ENCODE measurements at places on chromosomes 2 and 18.
A peak's percentile ranks its signal among the peaks of the same experiment; 100 is the strongest.

DNA sequence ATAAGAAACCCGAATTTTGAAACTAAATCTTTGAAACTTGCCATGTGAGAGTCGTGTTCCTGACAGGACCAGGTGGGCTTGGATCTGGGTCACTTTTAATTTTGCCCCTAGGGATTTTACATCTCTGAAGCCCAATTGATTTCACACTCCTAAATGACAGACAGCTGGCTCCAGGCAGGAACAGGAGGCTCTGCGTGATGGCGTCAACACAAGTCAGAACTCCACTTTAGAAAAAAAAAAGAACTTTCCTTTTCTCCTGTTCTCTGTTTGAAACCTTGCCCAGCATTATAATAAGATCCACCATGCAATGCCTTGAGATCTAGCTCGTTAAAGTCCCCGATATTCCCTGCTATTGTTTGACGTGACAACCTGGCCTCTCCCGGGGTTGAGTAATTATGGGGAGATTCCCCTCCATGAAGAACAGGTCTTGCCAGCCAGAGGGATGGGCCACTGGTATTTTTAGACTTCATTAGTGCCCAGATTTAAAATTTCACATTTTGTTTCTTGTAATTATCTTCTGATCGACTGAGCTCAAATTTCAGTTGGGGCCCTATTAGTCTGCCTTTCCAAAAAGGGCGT, 260.3 kb downstream of the KLHL29 start:
- peaks cover 4% of the 10 kb centered on the region for H3K4me1 ChIP-seq
- DNase-seq: no peak
- no peaks in the 10 kb centered on the region for H3K27me3 ChIP-seq
- H3K36me3 ChIP-seq: no peaks in the 10 kb centered on the region

DNA sequence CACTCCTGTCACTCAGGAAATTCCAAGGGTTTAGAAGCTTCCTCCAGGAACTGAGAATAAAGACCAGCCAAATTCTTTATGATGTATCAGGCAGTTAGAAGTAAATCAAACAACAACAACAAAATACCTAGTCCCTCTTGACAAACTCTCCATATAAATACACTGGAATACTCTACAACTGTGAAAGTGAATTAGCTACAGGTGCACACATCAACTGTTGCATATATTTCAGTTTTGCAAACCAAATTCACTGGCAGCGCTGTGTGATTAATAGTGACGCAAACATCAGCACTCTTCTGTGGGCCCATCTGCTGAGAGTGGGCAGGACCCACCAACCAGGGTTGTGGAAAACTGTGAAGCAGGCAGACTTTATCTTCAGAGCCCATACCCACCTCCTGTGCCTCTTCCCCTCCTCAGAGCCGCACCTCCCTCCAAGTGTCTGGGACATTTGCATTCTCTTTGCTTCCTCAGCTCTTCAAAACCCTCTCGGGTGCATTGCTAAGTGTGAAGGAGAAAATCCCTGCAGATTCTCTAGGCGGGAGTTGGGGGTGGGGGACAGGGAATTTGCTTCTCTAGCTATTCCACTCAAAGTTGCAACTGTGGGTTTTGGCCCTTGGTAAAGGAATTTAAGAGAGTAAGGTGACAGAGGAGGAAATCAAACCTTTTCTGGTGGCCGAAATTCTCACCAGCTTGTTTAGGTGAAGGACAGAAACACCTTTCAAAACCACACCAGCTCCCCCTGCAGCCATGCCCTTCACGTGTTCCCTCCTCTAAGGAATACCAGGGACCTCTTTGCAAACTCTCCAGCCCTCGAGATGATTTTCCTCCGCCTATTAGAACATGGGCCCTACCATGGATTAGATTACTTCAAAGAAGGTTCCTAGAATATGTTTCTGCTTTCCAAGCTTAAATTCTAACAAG, 119.3 kb downstream of the MRO start:
- H3K4me1 ChIP-seq: no peaks in the 10 kb centered on the region
- peaks cover under 1% of the 10 kb centered on the region for H3K27me3 ChIP-seq
- no peaks in the 10 kb centered on the region for H3K36me3 ChIP-seq
- H3K4me3 ChIP-seq: no peak overlapping the region
- DNase-seq: no peak

GRCh38 chr2:12828980-12829379, 112.2 kb downstream of the TRIB2 start:
- H3K36me3 ChIP-seq: no peaks in the 10 kb centered on the region
- DNase-seq: no peak
- no peak overlapping the region for H3K27ac ChIP-seq
- H3K27me3 ChIP-seq: peaks cover 4% of the 10 kb centered on the region
- no peak overlapping the region for H3K4me3 ChIP-seq

DNA sequence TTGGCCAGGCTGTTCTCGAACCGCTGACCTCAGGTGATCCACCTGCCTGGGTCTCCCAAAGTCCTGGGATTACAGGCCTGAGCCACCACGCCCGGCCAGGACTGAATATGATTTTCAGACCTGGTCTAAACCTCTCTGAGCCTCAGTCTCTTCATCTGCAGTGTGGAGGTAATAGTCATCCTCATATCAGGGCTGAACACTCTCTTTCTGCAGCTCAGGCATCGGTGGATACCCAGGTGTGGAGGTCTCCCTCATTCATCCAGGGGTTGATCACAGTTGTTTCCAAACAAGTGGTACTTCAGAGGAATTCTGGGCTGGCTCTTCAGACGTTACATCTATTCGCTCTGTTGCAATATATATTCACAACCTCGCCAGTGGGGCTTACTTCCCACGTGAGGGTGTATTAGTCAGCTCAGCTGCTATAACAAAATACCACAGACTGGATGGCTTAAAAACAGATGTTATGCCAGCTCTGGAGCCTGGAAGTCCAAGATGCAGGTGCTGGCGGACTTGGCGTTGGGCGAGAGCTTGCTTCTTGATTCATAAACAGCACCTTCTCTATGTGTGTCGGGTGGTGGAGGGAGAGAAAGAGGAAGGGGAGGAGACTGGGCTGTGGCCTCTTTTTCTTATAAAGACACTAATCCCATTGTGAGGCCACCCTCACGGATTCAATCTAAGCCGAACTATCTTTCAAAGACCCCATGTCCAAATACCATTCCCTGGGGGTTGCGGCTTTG, 2.9 kb upstream of the MBP start:
- H3K4me1 ChIP-seq: peaks cover 27% of the 10 kb centered on the region
- H3K27ac ChIP-seq: no peak overlapping the region
- peaks cover 7% of the 10 kb centered on the region for H3K36me3 ChIP-seq
- H3K27me3 ChIP-seq: no peaks in the 10 kb centered on the region

GRCh38 chr2:68391099-68391498, 26.0 kb downstream of the PLEK start:
- H3K4me3 ChIP-seq: no peak overlapping the region
- peaks cover 36% of the 10 kb centered on the region for H3K4me1 ChIP-seq
- DNase-seq: no peak
- no peak overlapping the region for H3K27ac ChIP-seq

DNA sequence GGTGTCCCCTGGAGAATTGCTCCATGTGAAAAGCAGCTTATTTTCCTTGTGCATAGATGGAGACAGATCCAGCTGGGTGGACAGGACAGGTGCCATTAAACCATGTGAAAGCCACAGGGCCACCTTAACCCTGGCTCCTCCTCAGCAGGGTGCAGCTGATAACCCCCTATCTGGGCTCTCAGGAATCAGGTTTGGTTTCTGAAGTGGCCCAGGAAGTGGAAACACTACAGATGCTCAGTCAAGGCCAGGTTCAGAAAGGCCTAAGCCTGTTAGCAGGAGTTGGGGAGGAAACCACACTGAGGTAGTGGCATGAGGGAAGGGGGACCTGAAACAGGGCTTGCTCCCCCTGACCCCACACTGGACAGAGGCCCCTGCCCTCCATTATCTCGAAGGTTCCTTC, 217.0 kb downstream of the SPP2 start:
- H3K27ac ChIP-seq: no peak overlapping the region
- H3K36me3 ChIP-seq: no peaks in the 10 kb centered on the region
- no peaks in the 10 kb centered on the region for H3K27me3 ChIP-seq
- DNase-seq: no peak
- peaks cover 37% of the 10 kb centered on the region for H3K4me1 ChIP-seq

- no peak for DNase-seq
- H3K27ac ChIP-seq: no peak overlapping the region
- H3K27me3 ChIP-seq: no peaks in the 10 kb centered on the region
- peaks cover 84% of the 10 kb centered on the region for H3K4me1 ChIP-seq
- no peaks in the 10 kb centered on the region for H3K36me3 ChIP-seq
- no peak overlapping the region for H3K4me3 ChIP-seq
These were observed 69.6 kb downstream of the MAP4K4 start for GRCh38 chr2:101766871-101767739.

DNA sequence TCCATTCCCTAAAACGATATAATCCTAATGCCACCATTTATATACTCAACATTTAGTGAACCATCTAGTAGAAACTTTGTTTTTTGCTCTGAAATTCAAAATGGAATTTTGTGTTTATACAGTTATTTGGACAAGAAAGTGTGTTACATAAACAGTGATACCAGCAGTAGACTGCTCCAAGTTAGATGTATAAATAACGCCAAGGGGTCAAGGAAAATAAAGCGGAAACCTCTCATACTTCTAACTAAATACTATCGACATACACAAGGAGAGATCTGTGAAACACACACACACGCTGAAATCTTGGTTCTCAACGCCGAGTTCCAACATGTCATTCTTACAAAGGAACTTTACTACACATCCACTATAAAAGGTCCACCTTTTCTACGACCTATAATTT, 1.2 kb downstream of the TXNL1 start:
- H3K4me3 ChIP-seq: peak overlapping the region; percentile 100
- no peak for DNase-seq
- H3K27me3 ChIP-seq: no peaks in the 10 kb centered on the region
- H3K27ac ChIP-seq: peak overlapping the region; percentile 96

DNA sequence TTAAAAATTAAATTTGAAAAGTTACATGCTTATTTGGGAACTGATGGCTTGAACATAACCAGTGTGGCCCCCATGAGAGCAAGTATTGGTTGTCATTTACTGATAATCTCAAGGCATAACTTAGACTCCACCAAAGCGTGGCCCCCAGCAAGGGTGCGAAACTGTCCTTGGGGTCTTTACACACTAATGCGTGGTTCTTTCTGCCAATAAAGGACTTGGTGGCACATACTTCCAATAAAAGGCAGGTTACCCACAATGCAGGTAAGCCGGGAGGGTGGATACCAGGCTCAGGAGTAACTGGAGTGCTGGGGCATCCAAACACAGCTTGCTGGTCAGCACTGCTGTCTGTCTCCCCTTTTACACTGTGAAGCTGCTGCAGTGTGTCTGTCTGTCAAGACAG, 278.2 kb upstream of the NCKAP5 start:
- peaks cover 5% of the 10 kb centered on the region for H3K27me3 ChIP-seq
- no peak overlapping the region for H3K4me3 ChIP-seq
- peaks cover 4% of the 10 kb centered on the region for H3K4me1 ChIP-seq
- H3K27ac ChIP-seq: no peak overlapping the region
- no peak for DNase-seq

DNA sequence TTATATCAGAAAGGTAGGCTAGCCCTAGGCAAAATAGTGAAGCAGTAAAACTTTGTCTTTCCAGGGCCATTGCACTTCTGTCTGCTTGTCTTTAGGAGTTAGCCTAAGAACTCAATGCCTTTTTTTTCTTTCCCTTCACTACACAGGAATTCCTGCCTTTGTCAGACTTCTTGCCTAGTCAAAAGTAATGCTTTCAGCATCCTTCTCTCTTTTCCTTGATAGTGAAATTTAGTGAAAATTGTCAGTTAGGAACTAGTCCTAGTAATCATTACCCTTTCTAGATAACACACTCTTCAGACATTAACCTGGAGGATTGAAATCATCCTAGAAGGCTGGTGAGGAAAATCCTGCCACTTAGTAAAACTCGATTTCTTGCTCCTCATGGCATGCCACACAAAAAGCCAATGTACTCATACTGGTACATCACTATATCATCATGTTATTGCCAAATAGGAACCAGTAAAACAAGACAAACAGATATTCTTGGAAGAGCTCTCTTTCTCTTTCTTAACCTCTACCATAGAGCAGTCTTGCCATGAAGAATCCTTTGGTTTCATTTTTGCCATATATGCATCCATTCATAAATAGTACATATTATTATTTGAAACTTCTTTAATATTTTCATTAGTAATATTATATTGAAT, 320.5 kb downstream of the CTNNA2 start:
- no peak overlapping the region for H3K27ac ChIP-seq
- no peaks in the 10 kb centered on the region for H3K4me1 ChIP-seq
- no peaks in the 10 kb centered on the region for H3K36me3 ChIP-seq
- H3K4me3 ChIP-seq: no peak overlapping the region

DNA sequence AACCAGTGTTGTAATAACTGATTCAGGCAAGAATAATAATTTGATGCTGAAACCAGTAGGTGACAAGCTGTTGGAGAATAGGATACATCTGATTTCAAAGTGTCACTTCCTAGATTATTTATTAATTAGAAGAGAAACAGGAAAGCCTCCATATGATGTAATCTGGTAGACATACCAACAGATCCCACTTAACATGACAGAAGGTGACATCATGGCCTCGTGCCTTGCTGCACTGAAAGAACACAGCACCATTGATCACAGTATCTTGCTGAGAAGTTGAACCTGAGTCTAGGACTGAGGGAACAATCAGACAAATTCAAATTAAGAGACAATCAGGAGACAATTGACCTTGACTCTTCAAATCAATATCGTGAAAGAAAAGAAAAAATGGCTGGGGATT, 131.6 kb upstream of the DLGAP1 start:
- DNase-seq: no peak
- no peaks in the 10 kb centered on the region for H3K4me1 ChIP-seq
- no peak overlapping the region for H3K4me3 ChIP-seq
- H3K36me3 ChIP-seq: no peaks in the 10 kb centered on the region
- H3K27me3 ChIP-seq: no peaks in the 10 kb centered on the region

- H3K4me1 ChIP-seq: peaks cover 54% of the 10 kb centered on the region
- peak overlapping the region; percentile 9 for H3K27ac ChIP-seq
These were observed 38.3 kb downstream of the DHRS9 start for GRCh38 chr2:169107645-169108044.

- no peak for DNase-seq
- no peaks in the 10 kb centered on the region for H3K27me3 ChIP-seq
- no peak within 1 kb of the TSS for H3K4me3 ChIP-seq
- no peaks in the 10 kb centered on the region for H3K36me3 ChIP-seq
- H3K4me1 ChIP-seq: peaks cover 17% of the 10 kb centered on the region
- peak within 1 kb of the TSS; percentile 30 for H3K27ac ChIP-seq
These were observed at the start of gene GPR17 for GRCh38 chr2:127645395-127646291. GPR17 (plus strand) TSS chr2:127646153; CDS start chr2:127650736, 4,583 bp downstream.

- H3K27me3 ChIP-seq: peaks cover 4% of the 10 kb centered on the region
- H3K27ac ChIP-seq: no peak overlapping the region
- H3K4me3 ChIP-seq: no peak overlapping the region
- DNase-seq: no peak
- H3K4me1 ChIP-seq: no peaks in the 10 kb centered on the region
- H3K36me3 ChIP-seq: no peaks in the 10 kb centered on the region
These were observed 72.0 kb downstream of the DNER start for GRCh38 chr2:229642371-229642770.

DNA sequence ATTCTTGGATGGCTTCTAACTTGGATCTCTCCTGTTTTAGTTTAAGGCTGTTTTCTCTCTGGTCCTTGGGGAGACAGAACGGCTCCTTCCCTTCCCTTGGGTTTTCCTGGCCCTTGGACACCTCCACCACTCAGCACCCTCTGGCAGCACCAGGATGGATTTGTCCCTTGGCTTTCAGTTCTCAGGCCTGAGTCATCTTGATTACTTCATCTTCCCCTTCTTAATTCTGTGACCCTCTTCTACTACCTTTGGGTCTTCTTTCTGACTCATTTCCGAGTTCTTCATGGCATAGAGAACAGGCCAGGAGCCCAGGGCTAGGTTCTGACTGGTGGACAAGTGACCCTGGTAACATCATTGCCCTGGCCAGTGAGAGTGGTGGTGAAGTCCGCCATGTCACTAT, 14.9 kb downstream of the IGFBP2 start:
- no peak overlapping the region for H3K27ac ChIP-seq
- peaks cover 36% of the 10 kb centered on the region for H3K36me3 ChIP-seq
- DNase-seq: no peak
- peaks cover 7% of the 10 kb centered on the region for H3K27me3 ChIP-seq
- H3K4me3 ChIP-seq: no peak overlapping the region
- peaks cover 20% of the 10 kb centered on the region for H3K4me1 ChIP-seq
